ENCODE measurements at places on chromosomes 3 and 15.

GRCh38 chr3:90015688-90016356 is 908.4 kb downstream of the EPHA3 start:
- H3K4me1 ChIP-seq = peaks cover 11% of the 10 kb centered on the region
- H3K4me3 ChIP-seq = no peak overlapping the region
- H3K36me3 ChIP-seq = no peaks in the 10 kb centered on the region

DNA sequence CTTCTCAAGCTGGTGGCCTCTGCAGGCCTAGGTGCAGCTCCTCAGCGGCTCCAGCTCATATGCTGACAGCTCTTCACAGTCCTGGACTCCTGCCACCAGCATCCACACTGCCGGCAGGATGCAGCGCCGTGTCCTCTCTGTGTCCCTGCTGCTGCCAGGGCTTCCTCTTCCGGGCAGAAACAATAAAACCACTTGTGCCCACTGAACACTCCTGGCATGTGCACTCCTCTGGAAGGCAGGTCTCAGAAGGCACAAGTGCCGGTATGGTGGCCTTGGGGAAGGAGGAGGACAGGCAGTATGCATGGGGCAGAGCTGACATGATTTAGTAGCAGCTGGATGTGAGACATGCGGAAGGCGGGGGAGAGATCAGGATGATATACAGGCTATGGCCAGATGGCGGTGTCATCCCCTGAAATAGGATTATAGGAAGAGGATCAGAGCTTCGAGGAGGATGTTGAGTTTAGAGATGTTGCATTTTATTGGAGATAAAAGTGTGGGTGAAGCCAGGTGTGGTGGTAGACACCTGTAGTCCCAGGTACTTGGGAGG is 7.5 kb upstream of the MAN2A2 start:
- no peaks in the 10 kb centered on the region for H3K4me1 ChIP-seq
- peak; percentile 26 for DNase-seq
- no peaks in the 10 kb centered on the region for H3K27me3 ChIP-seq

DNA sequence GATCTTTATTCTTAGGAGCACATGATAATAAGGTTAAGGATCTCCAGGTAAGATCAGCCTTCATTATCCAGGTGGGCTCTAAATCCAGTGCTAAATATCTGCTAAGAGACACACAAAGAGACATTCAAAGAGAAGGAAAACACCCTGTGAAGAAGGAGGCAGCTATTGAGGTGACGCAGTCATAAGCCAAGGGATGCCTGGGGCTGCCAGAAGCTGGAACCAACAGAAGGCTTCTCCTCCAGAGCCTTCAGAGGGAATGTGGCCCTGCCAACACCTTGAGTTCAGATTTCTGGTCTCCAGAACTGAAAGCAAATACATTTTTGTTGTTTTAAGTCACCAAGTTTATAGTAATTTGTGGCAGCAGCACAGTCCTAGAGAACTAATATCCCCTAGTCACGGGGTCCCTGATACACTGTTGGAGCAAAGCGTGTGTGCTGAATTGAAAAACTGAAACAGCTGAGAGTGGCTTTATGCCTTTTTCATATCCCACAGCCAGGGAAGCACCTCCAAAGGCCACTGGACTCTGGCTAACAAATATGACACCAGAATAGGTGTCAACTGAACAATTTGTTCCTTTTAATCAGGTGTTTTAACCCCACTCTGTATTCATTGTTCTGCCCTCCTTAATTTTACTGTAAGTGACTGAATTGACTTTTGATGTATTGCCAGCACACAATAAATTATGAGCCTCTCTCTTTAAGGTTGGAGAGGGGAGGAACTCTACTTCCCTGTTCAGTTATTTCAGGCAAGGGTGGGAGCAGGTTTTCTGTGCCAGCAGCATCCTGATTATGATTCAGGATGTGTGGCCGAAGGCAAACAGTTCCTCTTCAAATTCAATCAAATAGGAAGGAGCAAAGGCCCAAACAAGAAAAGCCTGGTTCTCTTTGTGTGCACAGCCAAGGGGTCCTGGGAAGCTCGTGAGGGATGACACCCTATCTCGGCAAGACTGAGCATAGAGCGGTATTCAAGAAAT is 151.8 kb upstream of the HES1 start:
- no peak overlapping the region for H3K27ac ChIP-seq
- H3K4me3 ChIP-seq = no peak overlapping the region
- H3K36me3 ChIP-seq = no peaks in the 10 kb centered on the region
- no peaks in the 10 kb centered on the region for H3K27me3 ChIP-seq
- DNase-seq = no peak
- peaks cover 42% of the 10 kb centered on the region for H3K4me1 ChIP-seq

DNA sequence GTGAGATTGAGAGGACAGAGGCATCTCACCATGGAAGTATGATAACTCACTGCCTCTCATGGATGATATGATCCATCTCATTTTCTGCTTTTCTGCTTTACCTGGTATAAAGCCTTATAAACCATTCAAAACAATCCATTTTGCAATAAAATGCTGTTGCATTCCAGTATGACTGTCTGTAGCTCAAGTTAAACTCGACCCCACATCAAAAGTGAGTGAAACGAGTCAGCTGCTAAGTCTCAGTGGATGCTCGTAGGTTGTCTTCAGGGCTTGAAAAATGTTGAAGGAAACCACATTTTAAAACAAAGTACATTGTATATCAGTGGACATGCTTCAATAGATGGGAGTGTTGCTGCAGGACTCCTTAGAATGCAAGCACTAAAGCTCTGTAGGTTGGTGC is 839.0 kb downstream of the TUSC7 start:
- DNase-seq = no peak
- no peak overlapping the region for H3K27ac ChIP-seq
- H3K27me3 ChIP-seq = no peaks in the 10 kb centered on the region
